ENCODE measurements at places on chromosomes 1 and 21.

DNA sequence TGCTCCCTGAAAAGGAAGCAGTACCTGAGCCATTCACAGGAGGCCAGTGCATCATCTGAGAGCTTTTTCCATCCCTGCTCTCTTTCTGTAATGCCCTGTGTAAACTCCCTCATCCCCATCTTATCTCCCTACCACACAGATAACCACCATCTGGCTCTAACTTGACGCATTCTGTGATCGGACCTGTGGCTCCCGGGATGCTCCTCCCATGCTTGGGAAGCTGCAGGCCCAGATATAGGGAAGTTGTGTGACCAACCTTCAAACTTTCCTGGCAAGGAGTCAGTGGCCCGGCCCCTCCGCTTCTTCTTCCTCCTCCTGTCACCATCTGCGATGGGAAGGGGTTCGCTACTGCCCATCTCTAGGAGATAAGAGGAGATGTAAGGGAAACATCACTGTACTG, 21.1 kb downstream of the MKNK1 start:
- no peak for DNase-seq

GRCh38 chr1:243244432-243244841, 10.6 kb downstream of the CEP170 start:
- no peak for DNase-seq

DNA sequence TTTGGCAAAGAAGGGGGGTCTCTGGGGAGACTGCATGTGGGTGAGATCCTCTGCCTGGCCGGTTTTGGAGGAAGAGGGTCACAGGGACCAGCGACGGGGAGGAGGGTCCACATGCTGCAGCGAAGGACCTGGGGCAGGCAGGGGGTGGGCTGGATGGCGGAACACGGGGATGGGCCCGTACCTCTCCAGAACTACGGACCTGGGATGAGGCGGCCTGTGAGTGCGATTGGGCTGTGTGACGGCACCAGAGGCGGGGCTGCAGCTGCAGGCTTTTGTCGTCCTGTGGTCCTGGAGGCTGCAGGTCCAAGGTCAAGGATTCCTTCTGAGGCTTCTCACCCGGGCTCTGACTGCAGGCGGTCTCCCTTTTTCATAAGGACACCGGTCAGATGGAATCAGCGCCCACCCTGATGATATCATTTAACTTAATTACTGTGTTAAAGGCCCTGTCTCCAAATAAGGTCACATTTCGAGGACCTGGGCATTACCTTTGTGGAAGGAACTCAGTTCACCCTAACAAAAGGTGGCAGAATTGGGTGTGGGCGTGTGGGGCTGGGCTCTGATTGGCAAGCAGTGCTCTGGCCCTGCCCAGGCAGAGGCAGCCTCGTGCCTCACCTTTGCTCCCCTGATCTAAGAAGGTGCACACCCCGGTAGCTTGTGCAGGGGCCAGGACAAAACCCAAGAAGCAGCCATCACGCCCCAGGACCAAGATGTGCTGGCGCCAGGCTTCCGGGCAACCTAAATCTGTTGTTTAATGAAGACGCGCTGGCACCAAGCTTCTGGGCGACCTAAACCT, 60.0 kb upstream of the TRAPPC10 start:
- no peak for DNase-seq

DNA sequence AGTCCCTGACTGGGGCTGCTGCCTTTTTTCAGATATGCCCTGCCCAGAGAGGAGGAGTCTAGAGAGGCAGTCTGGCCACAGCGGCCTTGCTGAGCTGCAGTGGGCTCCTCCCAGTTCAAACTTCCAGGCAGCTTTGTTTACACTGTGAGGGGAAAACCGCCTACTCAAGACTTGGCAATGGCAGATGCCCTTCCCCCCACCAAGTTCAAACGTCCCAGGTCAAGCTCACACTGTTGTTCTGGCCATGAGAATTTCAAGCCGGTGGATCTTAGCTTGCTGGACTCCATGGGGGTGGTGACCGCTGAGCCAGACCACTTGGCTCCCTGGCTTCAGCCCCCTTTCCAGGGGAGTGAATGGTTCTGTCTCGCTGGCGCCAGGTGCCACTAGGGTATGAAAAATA, 18.3 kb upstream of the C1orf53 start:
- DNase-seq = no peak

DNA sequence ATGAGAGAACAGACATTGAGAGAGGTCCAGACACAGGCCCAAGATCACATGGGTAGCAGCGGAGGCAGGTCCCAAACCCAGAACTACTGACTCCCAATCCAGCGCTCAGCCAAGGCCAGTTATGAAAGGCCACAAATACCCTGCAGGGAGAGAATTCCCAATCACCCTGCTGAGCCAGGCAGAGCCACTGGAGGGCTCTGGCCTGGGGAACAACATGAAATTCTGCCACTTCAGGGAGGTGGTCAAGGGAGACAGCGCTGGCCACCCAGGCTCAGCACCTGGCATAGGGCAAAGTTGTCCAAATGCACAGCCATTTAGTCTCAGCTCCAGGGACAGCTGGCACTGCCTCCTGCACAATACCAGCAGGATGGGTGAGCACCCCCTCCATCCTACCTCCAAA, 27.5 kb downstream of the SLC9A1 start:
- peak; percentile 0 for DNase-seq

GRCh38 chr1:66929146-66929688, 4.4 kb downstream of the MIER1 start:
- no peak for DNase-seq
